ENCODE measurements at places on chromosomes 1 and 21.

DNA sequence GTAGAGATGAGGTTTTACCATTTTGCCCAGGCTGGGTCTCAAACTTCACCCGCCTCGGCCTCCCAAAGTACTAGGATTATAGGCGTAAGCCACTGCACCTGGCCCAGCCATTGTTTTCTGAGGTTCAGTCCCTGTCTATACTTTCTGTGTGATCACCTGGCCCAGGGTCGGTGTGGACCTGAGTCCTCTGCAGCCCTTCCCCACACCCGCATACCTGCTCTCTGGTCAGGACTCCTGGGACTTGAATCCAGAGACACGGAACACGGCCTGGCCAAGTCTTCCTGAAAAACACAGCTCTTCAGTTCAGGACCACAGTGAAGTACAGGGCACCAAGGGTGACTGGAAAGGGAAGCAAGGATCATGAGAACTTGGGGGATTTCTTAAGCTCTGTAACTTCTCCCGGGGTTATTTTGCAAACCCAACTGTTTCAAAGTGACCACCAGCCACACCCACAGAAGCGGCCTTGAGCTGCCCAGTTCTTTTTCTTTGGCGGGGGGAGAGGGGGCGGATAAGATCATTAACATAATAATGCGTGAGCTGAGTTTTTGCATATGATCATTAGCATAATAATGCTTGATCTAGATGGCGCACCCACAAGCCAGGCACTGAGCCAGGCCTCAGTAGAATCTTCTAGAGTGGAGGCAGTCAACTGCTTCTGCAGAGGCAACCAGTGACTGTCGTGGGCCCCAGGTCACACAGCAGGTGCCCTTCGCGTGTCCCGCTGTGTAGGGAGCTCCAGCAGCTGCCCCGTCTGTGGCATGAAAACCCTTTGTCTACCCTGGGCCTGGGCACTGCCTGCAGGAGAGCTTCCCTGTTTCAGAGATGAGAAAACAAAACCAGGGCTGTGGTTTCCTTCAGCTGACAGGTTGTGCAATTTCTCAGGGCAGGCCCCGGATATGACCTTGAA lies 1.7 kb upstream of the NADK start:
- DNase-seq: peak; percentile 26

GRCh38 chr1:55140546-55140983 lies 74.6 kb downstream of the USP24 start:
- DNase-seq: peak; percentile 17

GRCh38 chr21:16194788-16195537 lies 465.2 kb downstream of the USP25 start:
- no peak for DNase-seq

- no peak for DNase-seq
These were observed 9.3 kb upstream of the CNR2 start for GRCh38 chr1:23922321-23922943.

DNA sequence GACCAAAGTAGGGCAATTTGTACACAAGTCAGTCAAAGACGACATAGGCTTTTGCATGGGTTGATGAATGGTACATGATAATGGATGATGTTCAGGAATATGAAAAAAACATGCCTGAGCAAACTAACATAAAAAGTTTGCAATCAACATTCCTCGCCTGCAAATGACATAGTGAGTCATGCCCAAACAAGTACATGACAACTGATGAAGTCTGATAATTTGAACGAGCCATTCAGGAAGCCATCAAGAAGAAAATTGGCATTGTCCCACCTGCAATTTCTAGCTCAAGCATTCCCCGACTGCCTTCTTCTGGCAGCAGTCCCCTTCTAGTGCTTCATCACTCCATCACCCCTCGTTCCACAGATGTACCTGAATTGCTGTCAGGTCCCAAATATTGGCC lies 118.4 kb upstream of the NR5A2 start:
- DNase-seq: no peak

- no peak for DNase-seq
These were observed 157.5 kb upstream of the CD34 start for GRCh38 chr1:208068407-208068806.

DNA sequence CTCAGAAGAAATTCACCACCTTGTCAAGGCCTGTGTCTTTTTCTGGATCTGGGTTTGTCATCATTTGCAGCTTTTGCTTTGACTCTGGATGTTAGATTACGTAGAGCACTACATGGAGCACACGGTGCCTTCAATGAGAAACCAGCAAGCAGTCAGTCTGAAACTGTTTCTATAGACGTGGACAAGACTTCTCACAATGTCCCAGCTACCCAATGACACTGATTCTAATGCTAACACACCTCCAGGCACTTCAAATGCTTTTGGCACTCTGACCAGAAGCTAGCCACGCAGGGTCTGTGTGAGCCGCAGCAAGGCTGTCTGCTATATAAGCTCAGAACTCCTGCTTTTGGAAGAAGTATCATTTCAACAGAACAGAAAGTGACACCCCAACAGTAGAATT lies 38.2 kb downstream of the ITPKB start:
- no peak for DNase-seq

DNA sequence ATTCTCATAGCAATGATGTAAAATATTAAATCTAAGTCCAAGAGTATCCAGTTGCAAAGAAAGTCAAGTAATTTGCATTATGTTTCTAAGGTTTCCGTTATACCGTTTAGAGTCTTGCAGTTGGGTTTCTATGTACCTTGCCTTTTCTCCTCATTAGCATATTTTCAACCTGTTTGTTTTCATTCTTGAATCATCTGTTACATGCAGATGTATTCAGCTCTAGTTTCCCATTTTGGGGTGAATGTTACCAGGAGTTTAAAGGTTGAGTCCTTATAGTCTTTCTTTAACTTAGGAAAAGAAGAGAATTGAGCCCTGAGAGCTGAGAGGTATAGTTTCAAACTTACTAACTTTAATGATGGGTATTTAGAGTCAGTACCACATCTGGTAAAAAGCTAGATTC lies 139.9 kb downstream of the NFIA start:
- DNase-seq: no peak

GRCh38 chr1:25011943-25012638 lies 82.0 kb upstream of the RUNX3 start:
- no peak for DNase-seq

- DNase-seq: no peak
These were observed 282.9 kb downstream of the SEC16B start for GRCh38 chr1:177686933-177687332.

DNA sequence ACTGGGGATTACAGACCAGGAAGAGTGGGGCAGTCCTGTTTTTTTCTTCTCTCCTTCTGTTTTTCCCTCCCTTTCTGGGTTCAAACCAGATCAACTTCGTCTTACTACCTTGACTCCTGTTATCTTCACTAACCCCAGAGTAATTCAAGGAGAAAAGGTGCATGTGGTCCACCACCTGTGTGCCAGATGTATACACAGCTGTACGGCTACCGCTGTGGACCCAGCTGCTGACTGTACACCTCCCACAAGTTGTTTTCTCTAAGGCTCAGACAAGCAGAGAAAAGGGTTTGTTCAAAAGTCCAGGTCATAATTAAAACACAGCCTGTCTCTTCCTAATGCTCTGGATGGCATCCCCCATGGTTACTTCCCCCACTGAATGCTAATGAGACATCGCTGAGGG lies 102.1 kb downstream of the LMX1A start:
- no peak for DNase-seq

DNA sequence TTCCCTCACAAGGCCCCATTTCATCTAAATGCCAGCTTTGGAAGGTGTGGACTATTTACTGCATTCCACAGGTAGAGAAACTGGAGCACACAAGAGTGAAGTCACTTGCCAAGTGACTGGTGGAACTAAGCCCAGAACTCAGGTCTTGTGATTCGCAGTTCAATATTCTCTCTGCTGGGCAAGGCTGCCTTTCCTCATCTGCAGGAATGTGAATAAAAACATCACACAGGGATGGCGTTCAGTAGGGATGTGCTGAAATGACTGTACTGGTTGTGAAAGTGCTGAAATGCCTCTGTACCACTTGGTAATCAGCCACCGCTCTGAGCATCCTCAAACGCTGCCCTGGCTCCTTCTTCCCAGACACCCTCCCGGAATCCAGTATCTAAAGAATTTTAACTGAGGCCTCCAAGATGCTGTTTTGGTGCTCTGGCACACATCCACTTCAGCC lies 145.6 kb downstream of the HIVEP3 start:
- DNase-seq: no peak

GRCh38 chr1:220928725-220929300 lies 49.6 kb downstream of the HLX start:
- DNase-seq: no peak

DNA sequence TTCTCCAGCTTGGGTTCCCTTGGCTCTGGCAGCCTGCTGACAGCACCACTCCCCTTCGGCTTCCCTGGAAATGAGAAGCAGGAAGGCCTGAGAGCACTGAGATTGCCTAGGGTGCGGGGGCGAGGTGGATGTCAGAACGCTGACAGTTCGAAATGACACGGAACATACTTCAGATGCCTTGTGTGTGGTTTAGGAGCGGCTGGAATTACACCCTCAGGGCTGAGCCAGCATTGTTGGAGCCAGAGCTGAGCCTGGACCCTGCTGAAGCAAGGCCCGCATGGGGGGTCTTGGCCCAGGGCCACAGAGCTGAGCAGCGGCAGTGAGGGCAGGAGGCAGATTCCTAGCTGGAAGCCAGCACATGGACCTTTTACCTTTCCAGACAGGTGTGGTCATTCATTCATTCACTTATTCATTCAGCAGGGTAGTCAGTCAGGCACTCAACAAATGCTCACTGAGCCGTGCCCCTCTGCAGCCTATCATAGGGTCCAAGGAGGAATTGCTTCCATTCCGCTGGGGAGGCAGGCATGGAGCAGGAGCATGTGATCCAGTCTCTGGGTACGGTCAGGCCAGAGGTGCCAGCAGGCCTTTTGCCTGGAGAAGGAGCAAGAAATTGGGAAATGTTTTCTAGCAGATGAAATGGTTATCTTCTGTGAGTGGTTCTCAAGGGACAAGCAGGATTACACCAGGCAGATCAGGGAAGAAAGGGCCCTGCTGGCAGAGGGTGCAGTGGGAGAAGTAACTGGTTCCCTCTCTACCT lies 6.6 kb upstream of the FOXE3 start:
- DNase-seq: no peak

DNA sequence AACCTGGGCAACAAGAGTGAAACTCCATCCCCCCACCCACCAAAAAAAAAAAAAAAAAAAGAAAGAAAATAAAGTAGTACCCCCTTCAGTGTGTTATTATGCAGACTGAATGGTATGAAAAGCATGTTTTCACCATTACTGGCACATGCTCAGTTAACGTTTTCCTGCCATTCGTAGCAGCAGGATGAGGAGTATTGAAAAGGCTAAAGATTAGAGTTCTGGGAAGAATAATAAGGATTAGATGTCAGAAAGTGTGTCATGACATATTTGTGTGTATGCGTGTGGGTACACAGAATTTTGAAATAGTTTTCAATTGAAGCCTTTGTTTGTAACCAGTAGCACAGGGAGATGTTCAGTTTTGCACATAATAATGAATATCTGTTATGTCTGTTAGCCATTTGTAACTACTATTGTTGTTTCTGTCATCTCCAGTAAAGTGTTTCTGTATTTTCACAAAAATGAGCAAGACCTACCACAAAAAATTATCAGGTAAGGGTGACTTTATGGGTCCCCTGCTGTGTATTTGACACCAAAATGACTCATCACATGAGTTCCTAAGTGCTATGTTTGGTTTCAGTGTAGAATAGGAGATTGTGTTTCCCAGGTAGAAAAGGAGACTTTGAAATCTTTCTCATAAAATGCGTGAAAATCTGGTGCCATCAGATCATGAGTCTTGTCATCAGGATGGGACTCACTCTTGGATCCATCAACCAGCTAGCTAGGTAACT lies 358.9 kb downstream of the DISC1 start:
- DNase-seq: no peak
